Activated CD8-positive, alpha-beta memory T cell treated with anti-CD3 and anti-CD28 coated beads, Interleukin-2, amount 10 ng/mL, durations not matched to agents 7 days and 5 days (primary cell): ENCODE measurements at places on chromosomes 5 and 9.

DNA sequence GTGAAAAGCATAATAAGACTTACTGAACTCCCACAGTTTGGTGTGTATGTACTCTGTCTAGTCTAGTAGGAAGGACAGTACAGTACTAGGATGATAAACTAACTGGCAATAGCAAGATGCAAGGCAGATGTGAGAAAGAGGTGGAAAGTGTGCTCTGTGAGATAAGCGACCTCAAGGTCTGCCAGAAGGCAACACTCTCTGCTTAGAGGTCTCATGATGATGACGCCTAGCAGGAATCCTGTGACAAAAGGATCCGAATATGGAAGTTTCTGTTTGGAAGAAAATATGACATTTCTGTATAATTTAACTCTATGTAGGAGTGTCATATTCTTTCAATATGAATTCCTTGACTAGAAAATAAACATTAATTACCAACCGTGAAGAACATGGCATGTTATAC lies 112.2 kb downstream of the PLPPR1 start:
- no peak for DNase-seq

DNA sequence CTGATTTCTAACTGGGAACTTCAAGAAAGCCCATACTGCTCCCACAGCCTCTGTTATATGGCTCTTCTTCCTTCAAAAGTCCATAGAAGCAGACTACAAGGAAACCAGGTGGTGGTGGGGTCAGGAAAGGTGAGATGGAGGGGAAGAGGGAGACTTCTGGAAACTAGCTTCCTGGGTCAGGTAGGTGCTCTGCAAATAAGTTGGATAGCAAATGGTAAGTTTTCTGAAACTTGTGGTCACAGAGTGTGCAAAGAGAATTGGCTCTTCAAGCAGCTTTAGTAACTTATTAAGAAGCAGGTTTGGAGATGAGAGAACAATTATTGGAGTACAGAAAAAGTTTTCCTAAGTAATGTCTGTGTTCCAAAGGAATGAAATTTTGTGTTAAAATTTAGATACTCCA lies 316.9 kb downstream of the ADGRV1 start:
- DNase-seq = no peak

- DNase-seq = peak; percentile 64
These were observed 20.8 kb downstream of the SV2C start for GRCh38 chr5:76104027-76104426.

DNA sequence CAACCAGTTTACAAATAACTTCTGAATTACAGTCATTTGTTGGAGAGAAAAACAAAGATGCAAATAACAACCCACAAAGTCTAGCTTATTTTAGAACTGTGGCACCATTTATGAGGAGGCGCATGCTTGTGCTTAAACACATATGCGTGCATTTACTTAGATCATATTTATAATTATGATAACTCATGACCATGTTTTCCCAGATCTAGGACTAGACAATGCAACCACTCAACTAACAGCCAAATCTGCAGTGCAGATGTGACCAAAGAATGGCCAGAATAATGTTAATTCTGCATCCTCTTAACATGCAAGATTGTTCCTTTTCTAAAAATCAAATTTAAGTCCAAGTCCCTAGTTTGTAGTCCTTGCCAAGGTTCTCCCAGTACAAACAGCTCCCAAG lies 167.3 kb upstream of the FST start:
- DNase-seq = no peak

DNA sequence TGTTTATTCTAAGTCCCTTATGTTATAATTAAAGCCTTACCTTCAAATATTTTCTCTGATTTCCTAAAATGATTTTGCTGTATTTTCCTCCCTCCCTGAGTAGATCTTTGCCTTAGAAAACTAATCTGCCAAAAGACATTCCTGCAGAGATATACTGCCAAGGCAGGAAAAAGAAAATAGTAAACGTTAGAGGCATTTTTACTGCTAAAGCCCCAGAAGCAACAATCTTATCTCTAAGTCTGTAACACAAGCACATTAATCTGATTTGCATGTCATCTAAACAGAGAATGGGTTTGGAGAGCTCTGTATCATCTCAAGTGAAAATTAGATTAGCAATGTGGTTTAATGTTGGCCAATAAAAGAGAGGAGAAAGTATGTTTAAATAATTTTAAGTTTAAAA lies 847.7 kb downstream of the MAT2B start:
- DNase-seq = no peak

DNA sequence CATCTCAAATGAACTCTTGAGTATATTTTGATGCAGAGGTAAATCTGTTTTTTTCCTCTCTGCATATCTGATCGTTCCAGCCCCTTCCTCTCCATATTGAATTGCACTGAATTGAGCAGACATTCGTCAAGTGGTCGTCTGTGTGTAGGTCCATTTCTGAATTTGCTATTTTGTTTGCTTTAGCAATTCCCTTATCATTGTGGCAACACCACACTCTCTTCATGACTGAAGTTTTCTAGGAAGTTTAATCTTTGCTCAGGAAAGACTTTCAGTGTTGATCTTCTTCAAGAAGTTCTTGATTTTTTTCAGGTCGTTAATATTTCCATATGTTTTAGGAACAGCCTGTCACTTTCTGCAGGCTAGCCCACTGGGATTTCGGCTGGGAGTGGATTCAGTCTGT lies 132.0 kb downstream of the WNK2 start:
- DNase-seq = no peak

DNA sequence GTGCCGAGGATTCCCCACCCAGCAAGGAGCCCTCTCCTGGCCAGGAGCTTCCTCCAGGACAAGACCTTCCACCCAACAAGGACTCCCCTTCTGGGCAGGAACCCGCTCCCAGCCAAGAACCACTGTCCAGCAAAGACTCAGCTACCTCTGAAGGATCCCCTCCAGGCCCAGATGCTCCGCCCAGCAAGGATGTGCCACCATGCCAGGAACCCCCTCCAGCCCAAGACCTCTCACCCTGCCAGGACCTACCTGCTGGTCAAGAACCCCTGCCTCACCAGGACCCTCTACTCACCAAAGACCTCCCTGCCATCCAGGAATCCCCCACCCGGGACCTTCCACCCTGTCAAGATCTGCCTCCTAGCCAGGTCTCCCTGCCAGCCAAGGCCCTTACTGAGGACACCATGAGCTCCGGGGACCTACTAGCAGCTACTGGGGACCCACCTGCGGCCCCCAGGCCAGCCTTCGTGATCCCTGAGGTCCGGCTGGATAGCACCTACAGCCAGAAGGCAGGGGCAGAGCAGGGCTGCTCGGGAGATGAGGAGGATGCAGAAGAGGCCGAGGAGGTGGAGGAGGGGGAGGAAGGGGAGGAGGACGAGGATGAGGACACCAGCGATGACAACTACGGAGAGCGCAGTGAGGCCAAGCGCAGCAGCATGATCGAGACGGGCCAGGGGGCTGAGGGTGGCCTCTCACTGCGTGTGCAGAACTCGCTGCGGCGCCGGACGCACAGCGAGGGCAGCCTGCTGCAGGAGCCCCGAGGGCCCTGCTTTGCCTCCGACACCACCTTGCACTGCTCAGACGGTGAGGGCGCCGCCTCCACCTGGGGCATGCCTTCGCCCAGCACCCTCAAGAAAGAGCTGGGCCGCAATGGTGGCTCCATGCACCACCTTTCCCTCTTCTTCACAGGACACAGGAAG lies 120.2 kb downstream of the RGS3 start:
- no peak for DNase-seq

DNA sequence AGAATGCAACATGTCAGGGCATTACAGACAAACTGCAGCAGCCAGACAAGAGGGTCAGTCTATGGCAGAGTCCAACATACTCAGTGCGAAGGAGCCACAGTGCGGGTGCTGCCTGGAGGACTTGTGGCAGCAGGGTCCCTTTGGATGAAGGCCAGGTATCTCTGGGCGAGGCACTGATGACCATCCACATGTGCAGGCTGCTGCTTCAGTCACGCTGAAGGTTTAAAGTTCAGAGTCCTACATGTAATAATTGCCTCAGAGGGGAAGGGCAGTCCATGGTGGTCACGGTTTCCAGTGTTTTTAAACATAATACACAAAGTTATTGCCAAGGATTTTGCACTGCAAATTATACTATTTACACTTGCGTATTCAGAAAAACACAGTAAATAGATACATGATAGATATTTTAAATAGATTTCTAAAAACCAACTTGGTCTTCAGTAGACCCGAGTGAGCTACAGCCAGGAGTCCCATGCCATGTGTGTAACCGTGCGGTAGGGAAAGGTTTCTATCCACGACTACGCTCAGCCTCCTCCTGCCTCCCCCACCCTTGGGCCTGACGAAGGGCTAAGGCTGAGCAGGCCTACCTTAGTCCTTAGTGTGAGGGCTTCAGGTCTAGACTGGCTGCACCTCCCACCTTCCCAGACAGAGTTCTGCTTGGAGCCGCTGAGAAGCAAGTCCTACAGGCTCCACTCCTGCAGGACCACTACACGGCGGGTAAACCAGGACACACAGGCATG lies 76.2 kb downstream of the GPR21 start:
- DNase-seq = no peak

- DNase-seq = no peak
These were observed 579 bp upstream of the ASTN2 start for GRCh38 chr9:117415358-117415914.

GRCh38 chr5:92543201-92543600 lies 1037.8 kb downstream of the NR2F1-AS1 start:
- no peak for DNase-seq
